HS-27A (cell line): ENCODE measurements at places on chromosomes 7 and 10.

GRCh38 chr7:36512616-36513015 lies 123.0 kb downstream of the ANLN start:
- no peak for DNase-seq

DNA sequence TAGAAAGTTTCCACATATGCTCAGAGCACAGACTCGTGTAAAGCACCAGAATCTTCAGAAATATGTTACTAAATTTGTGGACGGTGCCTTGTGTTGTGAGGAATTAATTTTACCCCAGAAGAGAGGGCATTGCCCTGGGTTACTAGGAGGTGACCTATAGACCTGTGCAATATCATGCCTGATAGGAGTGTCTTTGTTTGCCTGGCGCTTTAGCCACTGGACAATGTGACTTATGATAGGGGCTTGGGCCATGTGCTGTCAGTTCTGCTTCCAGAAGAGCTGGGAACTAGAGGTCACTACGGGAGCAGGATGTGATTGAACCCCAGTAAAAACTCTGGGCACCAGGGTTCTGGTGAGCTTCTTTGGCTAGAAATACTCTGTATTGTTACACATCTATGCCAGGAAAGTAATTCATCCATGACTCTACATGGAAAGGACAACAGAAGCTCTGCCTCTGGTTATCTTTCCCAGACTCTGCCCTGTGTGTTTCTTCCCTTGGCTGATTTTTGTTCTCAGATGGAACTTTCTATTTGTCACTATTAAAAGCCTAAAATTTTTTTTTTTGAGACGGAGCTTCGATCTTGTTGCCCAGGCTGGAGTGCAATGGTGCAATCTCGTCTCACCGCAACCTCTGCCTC lies 75.5 kb downstream of the SIRT1 start:
- no peak for DNase-seq

- no peak for DNase-seq
These were observed 55.6 kb upstream of the CAMK2B start for GRCh38 chr7:44380831-44381493.

GRCh38 chr7:99003419-99003818 lies 125.1 kb downstream of the TRRAP start:
- no peak for DNase-seq

DNA sequence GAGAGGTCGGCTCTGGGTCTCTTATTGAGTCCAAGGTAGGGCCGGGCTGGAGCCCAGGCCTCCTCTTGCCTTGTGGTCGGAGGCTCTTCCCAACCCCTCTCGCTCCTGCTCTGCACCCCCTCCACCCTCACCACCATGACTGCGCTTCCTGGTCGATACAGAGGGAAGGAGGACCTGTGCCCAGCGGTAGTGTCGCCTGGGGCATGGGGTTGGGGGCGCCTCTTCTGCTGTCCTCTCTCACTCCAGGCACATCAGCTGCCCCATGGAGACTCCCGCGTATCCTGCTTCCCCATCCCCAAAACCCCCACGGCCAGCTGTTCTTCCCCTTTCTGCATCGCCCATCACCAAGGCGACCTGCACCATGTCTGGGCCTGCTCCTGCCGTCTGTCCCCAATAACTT lies 44.4 kb downstream of the TMEM270 start:
- DNase-seq, result no peak

DNA sequence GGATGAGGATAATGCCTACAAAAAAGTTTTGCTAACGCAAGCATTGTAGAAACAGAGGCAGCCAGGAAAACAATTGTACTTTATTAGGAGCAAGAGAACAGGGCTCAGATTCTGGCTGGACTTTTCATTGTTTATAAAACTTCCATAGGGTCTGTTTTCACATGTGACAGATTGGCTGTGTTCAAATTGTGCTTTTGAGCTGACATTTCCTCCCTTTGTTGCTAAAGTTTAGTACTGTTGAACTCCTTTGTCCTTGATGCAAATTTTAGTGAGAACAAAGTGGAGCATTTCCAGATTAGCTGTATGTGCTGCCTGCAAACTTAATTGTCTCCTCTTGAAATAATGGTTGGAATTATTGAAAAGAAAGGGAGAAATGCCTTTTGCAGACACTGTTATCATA lies 221.0 kb upstream of the FZD1 start:
- no peak for DNase-seq

DNA sequence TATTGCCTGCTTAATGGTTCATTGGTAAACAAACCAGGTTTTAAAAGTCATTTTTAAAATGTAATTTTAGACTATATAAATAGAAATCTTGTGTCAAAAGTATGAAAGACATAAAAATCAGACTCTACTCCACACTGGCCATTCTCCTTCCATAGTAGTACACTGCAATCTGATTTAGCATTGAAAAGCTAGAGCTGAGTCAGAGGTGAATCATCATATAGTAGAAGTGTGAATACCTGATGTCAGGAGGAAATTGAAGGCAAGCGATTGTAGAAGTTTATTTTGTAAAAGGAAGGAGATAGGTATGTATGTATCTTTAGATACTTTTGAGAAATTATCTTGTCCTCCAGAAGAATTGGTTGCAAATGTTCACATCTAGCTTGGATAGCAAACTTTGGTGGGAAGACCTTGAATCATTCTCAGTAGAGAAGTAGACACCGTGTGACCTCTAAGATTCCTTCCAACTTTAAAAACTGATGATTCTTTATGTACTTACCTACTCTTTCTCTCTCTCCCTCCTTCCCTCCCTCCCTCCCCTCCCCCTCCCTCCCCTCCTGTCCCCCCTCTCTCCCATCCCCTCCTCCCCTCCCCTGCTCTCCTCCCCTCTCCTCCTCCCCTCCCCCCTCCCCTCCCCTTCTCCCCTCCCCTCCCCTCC lies 88.1 kb downstream of the BTAF1 start:
- peak; percentile 14 for DNase-seq

DNA sequence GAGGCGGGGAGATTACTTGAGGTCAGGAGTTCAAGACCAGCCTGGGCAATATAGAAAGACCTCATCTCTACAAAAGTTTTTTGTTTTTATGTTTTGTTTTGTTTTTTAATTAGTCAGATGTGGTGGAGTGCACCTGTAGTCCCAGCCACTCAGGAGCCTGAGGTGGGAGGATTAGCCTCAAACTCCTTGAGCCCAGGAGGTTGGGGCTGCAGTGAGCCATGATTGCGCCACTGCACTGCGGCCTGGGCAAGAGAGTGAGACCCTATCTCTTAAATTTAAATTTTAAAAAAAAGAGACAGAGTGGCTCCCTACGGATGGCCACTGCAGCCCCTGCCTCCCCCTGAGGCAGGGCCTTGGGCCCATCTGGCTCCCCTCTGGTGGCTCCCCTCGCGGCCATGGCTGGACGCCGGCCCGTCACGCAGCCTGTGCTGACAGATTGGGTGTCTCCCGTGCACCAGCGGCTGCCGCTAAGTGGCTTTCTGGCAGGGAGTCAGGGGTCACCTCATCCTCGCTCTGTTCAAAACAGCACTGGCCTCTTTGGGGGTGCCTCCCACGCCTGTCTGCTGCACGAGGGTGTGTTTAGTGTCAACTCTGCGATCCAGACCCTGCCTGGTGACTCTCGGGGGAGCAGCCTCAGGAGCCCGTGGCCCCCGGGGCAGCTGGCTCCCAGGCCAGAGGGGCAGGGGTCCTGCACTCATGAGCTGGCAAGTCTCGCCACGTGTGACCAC lies 44.4 kb upstream of the ELN start:
- no peak for DNase-seq

- DNase-seq, result no peak
These were observed 2.6 kb downstream of the CLDN4 start for GRCh38 chr7:73833251-73833919.

DNA sequence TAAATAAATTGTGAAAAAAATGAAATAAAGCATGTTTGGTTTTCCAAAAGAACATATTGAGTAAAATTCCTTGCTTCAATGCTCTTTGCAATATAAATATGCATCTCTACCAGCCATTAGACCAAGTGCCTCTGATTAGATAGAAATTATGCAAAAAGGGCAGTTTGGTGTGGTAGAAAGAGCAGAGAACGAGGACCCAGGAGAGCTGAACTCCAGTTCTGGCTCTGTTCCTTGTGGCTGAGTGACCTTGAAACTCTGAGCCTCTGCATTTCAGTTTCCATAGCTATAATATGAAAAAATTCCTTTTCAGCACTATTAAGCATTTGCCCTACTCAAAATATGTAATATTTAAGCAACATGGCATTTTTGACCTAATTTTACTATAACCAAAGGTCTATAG lies 36.5 kb downstream of the COL1A2 start:
- no peak for DNase-seq

GRCh38 chr7:139753693-139754111 lies 24.1 kb downstream of the HIPK2 start:
- no peak for DNase-seq

- no peak for DNase-seq
These were observed 814 bp upstream of the OPALIN start for GRCh38 chr10:96359616-96360015.

- no peak for DNase-seq
These were observed 316.0 kb upstream of the SEMA3C start for GRCh38 chr7:81234896-81235295.

- DNase-seq, result peak; percentile 4
These were observed 234.6 kb downstream of the DIP2C start for GRCh38 chr10:454860-455259.

DNA sequence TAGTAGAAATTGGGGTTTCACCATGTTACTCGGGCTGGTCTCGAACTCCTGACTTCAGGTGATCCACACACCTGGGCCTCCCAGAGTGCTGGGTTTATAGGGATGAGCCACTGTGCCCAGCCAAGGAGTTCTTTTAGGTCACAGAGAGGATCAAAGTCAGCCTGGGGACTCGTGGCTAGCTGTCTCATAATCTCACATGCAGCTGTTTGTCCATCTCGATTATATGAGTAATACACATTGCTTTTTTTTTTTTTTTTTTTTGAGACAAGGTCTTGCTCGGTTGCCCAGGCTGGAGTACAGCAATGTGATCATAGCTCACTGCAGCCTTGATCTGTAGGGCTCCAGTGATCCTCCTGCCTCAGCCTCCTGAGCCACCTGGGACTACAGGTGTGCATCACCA lies 2.2 kb downstream of the IFT22 start:
- DNase-seq, result no peak

DNA sequence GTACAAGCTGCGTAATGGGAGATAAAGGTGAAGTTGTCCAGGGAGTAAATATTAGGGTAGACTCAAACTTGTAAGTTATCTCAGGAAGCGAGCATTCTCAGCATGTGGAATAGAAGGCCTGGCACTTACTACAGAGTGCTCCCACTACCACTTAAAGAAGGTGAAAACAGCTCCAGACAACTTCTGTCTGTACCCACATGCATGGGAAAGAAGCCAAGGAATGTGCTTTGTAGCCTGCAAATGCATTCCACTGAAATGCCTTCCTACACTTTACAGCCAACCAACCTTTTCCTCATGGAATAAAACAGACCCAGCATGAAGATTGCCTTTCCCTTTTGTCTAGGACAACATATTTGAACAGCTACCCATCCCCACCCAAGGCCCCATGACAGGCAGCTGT lies 45.4 kb upstream of the NPSR1 start:
- peak; percentile 19 for DNase-seq
